ENCODE measurements at places on chromosomes 13 and 19.

DNA sequence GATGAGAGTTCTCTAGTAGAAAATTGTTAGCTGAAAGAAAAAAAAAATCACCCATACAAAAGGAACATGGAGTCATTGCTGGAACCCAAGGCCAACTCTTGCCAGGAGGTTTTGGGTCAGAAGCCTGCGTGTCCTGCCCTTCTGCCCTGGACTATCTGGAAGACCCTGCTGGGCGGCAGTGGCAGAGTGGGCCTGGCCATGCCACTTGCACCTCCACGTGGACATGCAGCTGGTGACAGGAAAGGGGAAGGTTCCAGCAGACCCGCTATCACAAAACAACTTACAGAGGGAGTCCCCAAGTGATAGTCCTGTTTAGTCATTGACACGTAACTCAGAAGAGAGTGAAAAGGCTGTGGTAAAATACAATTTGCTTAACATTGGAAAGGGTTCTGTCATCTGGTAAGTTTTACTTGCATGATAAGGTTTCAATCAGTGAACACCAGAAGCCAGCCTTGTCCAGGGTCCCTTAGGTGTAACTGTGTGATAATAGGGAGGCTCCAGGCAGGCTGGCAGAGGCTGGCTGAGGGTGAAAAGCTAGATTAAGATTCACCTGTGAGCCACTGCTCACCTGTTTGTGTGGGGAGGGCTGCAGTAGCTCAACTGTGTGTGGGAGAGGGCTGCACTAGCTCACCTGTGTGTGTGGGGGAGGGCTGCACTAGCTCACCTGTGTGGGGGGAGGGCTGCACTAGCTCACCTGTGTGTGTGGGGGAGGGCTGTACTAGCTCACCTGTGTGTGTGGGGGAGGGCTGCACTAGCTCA, 47.8 kb downstream of the COL4A2 start:
- no peak for DNase-seq

- DNase-seq = no peak
These were observed 182.2 kb downstream of the USP12 start for GRCh38 chr13:26989261-26989956.

GRCh38 chr13:27199696-27200095, 28.1 kb upstream of the USP12 start:
- no peak for DNase-seq

- DNase-seq = no peak
These were observed 151.1 kb downstream of the SIPA1L3 start for GRCh38 chr19:38057959-38058690.

DNA sequence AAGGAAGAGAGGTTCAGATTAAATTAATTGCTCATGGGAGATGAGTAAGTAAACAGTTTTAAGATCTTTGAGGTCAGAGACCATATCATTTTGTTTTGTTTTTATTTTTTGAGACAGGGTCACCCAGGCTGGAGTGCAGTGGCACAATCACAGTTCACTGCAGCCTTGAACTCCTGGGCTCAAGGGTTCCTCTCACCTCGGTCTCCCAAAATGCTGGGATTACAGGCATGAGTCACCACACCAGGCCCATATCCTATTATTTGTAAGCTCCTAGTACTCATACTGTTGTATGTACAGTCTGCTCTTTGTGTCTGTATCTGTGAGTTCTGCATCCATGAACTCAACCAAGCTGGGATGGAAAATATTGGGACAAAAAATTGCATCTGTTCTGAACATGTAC, 6.0 kb upstream of the RASL11A start:
- DNase-seq = no peak

Measured in hematopoietic multipotent progenitor cell (in vitro differentiated cells).